ENCODE measurements at places on chromosomes 5 and 9.
A peak's percentile ranks its signal among the peaks of the same experiment; 100 is the strongest.

DNA sequence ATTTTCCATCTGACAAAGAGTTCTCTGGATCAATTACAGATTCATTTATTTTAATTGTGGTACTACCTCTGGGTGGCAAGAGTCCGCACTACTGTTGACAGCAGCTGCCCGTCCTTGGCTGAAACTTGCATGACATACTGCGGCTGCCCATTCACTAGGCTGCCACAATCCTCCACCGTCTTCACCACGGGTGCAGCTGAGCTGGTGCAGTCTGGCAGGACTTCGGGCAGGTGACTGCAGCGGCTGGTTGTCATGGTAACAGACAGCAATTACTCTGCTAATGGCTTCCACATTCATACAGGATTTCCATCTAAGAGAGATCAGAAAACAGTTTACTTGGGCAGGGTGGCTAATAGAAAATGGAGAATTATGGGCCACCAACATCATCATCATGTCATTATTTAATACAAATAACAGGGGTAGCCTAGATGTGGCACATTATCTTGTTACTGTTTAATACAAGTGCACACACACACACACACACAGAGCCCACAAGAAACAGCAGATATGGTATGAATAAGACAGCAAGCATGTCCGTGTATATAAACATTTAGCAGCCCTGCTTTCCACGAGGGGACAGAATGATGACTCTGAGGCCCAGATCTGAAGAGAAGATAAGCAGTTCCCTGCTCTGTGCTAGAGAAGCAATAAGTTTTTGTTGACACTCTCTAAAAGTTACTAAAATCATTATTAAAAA is 112.3 kb downstream of the MARCHF3 start:
- DNase-seq = peak; percentile 50

GRCh38 chr5:131563434-131564228 is 71.4 kb downstream of the RAPGEF6 start:
- DNase-seq = no peak

- no peak for DNase-seq
Observed at GRCh38 chr5:147092044-147092443, 142.8 kb upstream of the STK32A start.

DNA sequence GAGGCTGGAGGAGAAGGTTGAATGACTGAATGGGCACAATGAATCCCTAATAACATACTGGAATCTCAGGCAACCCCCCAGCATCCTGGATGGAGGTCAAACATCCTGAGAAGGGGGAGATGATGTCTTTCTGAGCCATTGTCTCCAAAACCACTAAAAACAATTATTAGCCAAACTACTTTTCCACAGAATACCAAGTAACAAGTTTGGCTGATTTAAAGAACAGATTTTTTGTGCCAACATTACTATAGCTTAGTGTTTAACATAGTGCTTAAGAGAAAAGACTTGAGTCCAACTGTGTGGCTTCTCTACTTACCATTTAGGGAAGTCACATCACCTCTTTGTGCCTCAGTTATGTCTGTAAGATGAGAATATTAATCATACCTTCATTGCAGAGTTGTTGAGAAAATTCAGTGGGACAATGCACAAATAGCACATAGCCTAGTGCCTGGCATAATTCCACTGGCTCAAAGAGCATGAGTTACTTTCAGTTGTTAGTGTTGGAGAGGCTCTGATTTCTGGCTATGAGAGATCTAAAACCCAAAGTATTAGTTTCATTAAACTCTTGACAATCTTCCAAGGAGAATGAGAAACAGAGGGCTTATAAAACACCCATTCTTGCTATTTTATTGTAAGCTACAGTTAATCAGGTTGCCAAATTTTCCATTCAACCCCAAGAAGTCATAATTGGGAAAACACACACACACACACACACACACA is 111.3 kb upstream of the NR3C1 start:
- DNase-seq = peak; percentile 73

- no peak for DNase-seq
Observed at GRCh38 chr5:67147760-67148159, 48.8 kb downstream of the CD180 start.

DNA sequence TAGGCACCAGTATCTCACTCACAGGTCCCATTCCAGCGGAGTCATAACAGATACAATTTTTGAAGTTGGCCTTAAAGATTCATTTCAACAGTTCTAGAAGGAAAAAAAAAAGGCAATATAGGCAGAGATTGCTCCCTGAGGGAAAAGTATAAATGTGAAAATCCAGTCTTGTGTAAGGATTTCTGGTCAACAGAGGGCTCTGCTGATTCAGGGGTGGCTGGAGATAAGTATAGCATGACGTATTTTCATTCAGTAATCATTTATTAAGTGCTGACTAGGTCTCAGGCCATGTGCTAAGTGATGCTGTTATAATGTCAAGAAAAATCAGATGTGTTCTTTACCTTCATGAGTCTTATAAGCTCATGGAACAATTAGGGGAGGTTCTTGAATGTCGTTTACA is 377.3 kb upstream of the MEF2C start:
- DNase-seq = no peak

- DNase-seq = no peak
Observed at GRCh38 chr5:150092159-150092787, 5.9 kb upstream of the CSF1R start.

DNA sequence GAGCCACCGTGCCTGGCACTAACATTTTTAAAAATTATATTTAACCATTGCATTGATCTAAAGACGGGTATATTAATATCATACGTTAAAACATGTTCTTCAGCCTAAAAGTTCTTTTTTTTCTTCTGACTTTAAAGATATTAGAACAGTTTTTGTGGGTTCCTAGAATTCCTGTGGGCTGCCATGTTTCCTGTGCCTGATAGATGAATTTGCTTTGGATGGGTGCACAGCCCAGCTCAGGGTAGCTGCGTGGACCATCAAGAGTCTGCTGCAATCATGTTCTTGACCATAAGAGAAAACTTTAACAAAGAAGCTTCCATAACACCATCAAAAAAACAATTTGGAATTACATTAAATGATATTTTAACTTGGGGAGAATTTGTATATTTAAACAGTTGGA is 2.4 kb upstream of the LAMC3 start:
- DNase-seq = no peak

DNA sequence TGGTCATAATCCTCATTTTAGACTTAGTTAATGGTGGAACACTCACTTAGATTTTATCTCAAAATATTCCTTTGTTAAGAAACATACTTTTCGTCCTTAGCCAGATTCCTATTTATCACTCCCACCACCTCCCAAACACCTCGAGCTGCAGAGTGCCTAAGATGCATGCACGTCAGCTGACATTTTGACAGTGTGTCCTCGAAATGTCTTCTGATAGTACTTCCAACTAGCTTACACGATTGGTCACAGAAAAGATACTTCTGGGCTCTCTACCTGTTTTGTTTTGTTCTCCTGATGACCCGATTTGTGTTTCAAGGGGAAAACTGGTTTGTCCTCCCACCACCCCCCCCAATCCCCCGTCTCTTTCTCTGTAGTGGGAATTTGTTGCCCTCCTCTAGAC is 230.1 kb downstream of the MAST4 start:
- no peak for DNase-seq

DNA sequence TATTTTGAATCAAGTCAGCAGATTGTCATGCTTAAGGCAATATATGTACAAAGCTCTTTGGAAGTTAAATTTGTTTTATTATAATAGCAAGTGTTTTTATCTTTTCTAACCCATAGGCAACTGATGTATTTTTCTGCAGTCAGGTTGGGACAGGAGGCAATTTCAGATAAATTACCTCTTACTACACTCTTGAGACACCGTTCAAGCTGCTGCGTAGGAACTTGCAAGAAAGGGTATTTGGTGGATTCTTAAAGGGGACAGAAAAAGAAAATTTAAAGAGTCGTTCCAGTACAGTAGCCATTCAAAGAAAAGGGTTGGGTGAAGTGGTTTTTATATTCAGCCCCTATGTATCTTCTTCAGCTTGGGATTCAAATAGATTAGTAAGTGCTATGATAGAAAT is 112.4 kb upstream of the APC start:
- DNase-seq = no peak

DNA sequence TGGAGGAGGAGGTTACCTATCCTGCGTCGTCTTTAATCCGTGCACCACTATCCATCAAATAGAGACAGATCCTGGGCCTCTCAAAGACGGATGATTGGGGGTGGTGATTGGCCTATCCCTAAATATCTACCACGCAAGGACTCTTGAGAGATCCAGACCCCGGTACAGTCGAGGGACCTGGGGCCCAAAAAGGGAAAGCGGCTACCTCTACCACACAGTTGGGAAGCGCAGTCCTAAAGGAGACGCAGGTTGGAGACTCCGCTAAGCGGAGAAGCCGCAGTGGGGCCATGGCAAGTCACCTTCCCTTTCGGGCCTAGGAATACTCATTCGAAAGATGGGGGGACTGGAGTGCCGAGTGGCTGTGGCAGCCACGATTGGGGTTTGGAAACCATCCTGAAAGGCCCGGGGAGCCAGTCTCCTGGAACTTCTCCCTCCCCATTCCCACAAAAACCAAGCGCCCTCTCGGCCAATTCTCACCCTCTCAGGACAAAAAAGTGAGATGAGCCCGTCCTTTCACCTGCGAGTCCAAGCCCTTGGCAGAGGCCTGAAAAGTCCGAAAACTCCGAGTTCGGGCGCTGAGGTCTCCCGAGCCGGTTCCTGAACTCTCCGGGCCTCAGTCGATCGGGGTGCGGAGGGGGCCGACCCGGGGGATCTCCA is 499 bp upstream of the FOXE1 start:
- DNase-seq = no peak

DNA sequence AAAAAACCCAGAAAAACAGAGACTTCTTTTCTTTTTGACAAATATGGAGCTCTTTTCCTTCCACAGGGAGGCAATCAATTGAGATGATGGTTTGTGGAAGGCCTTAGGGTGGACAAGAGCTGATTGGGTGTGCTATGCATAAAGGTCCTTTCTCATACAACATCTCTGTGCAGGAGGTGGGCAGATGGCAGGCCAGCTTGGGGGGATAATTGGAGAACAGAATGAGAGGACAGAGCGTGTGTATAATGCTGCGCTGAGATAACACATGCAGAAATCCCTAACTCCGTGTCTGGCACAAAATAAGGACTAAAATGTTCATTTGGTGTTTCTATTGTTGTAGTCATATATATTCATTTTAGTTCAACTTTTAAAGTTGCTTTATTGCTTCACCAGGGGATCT is 159.0 kb upstream of the MEF2C start:
- no peak for DNase-seq

- DNase-seq = peak; percentile 24
Observed at GRCh38 chr9:92608241-92608908, 61.6 kb downstream of the IPPK start.

DNA sequence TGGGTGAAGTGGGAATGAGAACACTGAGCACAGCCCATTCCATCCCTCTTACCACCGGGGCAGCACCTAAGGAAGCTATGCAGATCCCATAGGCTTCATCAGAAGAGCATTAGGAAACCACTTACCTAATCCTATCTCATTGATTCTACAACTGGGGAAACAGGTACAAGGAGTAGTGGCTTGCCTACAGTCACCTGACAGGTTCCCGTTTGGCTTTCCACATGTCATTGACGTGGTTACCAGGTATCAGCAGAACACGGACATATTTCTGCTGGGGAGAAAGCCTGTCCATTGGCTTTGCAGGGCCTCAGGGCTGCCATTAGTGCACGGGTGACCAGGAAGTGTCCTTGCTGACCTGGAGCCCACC is 11.3 kb downstream of the AFAP1L1 start:
- no peak for DNase-seq

- DNase-seq = no peak
Observed at GRCh38 chr5:55345327-55345726, 37.5 kb downstream of the MTREX start.

DNA sequence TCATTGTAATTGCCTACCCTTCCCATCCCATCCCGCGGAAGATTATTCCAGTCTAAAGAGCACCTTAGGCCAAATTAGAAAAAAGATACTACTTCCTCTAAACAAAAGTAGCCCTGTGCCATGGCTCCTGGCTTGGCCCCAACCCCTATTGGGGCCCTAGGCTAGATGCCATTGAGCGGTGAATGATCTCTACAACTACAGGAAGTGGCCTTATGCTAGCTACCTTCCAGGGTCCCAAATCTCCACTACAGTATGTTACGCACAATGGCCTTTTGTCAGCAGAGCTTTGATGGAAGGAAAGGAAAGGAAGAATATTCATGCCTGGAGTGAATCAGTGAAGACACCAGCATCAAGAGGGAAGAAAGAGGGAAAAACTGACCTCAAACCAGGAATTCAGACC is 73.3 kb upstream of the OSMR start:
- DNase-seq = no peak

Measured in fibroblast of skin of right quadriceps (primary cell).